Activated CD4-positive, alpha-beta T cell treated with anti-CD3 and anti-CD28 coated beads, Interleukin-2, amount 50 U/mL, for 1 hour (primary cell): ENCODE measurements at places on chromosomes 5 and 9.

DNA sequence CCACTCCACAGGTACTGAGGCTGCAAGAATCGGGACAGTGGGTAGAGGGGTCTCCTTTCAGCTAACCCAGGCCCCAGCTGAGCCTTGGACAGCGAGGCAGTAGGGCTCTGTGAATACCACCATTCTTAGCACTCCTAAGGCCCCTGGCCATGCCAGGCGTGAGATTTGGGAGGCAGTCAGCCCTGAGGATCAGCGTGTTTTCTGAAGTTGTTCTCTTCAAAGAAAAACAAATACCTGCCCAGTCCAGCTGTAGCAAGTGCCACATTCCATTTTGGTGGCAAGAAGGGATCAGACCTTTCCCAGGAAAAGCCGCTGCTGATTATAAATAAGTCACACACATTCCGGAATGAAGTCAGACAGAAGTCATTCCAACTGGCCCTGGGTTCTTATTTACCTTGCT, 47.8 kb downstream of the RALGPS1 start:
- DNase-seq, result no peak

DNA sequence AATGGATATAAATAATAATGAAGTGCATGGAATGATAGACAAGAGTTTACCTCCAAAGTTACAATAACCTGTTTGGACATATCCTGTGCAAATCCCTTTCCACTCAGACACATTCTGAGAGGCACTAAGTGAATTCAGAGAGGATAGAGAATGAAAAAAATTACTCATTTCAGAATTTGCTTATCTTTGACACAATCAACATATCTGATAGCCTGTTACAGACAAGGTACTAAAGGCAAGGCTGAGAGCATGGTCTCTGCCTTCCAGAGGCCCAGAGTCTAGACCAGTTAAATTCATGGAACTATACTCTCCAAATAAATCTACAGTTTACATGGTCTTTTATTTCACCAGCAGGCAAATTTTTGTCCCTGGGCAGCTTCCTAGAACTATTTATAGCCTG, 371.8 kb upstream of the PTGER4 start:
- DNase-seq, result no peak

- DNase-seq, result no peak
Measured at GRCh38 chr5:142388696-142389095, 63.9 kb upstream of the SPRY4 start.

- DNase-seq, result peak; percentile 46
Measured at GRCh38 chr9:126490871-126491567, 122.7 kb upstream of the LMX1B start.

DNA sequence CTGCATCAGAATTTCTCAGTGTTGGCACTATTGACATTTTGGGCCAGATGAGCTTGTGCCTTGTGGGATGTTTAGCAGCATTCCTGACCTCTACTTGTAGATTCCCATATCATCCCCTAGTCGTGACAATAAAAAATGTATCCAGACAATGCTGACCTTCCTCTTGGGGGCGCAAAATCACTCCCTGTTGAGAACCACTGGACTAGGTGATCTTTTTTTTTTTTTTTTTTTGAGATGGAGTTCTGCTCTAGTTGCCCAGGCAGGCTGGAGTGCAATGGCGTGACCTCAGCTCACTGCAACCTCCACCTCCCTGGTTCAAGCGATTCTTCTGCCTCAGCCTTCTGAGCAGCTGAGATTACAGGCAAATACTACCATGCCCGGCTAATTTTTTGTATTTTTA, 22.6 kb downstream of the STXBP1 start:
- no peak for DNase-seq

DNA sequence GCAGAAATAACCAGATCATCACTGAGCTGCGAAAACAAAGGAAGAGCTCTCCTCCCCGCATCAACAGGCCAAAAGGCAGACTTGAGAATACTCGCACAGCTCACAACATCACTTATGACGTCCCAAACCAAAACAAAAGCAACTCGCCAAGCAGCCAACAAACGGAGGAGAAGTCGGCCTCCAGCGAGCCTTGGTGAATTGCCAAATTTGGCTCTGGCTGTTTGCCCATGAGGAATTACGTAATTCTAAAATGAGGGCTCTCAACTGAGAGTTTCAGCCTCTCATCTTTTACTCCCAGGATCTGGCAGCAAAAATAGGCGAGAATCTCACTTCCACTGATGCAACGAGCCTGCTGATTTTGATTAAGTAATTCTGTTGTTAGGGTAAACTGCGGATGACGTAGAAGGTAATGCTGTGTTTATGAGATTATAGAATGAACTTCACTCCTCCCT, 51.7 kb upstream of the SEMA6A start:
- DNase-seq, result no peak

GRCh38 chr5:61026004-61026403, 81.0 kb downstream of the NDUFAF2 start:
- DNase-seq, result no peak

DNA sequence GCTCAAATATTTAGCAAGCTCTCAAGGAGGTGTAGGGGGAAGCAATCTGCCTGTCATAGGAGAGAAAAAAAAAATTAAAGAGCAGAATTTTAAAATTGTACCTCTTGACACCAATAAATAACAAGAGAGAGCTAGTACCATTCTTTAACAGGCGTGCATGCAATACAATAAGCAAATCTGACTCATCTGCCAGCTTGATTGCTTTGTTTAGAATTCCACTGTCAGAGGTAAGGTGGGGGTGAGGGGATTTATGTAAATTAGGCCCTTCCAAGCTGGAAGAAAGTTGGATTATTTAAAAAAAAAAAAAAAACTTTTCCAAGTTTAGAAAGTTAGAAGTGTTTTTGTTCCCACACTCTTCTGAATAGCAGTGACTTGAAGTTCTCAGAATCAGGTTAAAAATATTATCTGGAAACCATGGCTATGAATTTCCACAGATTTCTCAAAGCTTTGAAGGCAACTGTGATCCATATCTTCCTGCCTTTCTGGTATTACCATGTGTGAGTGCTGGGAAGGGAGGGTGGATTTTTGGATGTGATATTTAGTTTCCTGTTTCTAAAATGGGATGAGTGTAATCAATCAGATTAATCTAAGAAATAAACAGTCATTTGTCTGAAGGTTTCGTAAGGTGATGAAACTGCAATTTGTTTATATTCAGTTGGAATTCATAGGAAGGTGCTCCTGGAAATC, 477.5 kb downstream of the TLE4 start:
- no peak for DNase-seq

GRCh38 chr9:129653823-129654553, 11.5 kb upstream of the PRRX2 start:
- no peak for DNase-seq

DNA sequence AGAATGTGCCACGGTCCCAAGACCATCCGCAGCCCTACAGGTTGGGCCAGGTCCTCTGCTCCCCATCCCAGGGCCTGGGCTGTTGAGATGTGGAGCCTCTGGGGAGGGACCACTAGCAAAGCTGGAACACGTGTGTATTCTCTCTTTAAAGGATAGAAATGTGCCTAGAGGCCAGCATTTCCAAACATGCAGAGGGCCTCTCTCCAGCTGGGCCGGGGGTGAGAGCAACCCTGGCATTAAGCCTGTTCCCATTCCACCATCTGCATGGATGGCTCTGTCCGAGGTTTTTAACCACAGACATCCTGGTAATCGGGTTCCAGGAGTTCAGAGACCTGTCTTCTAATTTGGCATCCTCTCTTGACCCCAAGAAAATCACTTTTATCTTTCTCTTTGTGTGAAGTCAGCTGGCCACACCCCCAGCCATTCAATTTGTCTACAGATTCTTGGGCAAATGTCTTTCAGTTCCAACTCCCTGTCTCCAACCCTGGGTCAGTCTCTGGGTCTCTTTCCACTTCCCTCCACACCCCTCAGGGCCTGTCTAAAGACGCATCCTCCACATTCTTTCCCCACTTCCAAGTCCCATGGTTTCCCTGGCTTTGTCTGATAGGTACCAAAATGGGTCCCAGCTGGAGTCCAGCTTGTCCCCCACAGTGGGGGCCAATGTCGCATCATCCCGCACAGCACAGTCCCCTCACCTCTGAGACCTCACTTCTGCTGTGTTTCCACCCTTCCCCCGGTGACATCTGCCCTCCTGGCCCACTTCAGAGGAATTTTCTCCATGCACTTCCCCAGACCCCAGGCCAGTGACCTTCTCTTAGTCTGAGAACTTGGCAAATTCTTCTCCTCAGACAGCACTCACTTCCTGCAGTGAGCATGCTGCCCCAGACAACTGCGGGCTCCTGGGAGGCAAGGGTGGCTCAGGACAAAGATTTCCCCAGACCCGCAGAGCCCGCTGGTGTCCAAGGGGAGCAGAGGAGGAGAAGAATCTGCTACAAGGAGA, 56.8 kb downstream of the PTPDC1 start:
- DNase-seq, result no peak

GRCh38 chr5:170451747-170452365, 52.0 kb upstream of the KCNIP1 start:
- DNase-seq, result no peak

GRCh38 chr5:148394587-148395019, 10.8 kb downstream of the FBXO38 start:
- DNase-seq, result no peak

DNA sequence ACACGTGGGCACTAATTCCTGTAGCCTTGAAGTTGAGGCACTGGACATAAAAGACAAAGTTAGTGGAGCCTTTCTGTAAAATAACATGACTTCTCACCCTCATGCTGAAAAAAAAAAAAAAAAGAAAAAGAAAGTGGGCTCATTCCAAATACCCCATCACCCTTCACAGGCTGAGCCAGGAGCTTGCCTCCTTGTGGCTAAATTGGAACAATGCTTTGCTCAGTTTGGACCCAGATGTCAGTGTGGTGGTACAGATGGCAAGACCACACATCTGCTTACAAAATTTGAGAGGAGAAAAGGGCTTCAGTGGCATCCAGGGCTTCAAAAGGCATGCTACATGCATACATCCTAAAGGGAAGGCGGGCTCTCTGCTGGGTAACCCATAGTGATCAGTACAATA, 342.8 kb downstream of the EBF1 start:
- DNase-seq, result no peak

- no peak for DNase-seq
Measured at GRCh38 chr9:16571127-16571802, 299.2 kb downstream of the BNC2 start.

DNA sequence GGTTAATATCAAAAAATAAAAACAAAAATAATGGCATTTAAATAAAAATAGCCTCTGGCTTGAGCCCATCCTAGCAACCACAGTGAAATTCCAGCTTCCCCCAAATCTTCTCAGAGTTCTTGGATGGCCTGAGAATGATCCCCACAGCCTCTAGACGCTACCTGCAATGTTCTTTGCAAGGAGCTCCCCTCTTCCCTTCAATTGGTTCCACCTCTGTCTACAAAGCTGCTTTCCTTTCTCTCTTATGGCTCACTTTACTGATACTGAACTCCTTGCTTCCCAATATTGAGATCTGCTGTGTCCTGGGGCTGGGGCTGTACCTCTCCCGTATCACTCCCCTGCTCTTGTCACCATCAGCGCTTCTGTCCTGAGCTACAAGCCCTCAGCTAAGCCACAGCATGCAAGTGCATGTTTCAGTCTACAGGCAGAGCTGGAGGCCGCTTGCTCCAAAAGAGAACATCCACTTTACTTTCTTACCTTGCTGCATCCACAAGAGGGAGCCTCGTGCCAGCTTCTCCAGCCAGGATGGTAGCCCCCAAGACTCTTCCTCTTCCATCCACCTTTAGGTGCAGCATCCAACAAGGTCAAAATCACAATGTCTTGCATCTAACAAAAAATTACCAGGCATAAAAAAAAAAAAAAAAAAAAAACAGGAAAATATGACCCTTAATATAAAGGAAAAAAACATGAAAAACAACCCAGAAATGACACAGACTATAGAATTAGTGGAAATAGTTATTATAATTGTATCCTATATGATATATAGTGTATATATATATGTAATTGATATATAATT, 57.4 kb upstream of the PRSS3 start:
- no peak for DNase-seq

- no peak for DNase-seq
Measured at GRCh38 chr5:61082516-61083280, 79.6 kb downstream of the SMIM15 start.

- no peak for DNase-seq
Measured at GRCh38 chr5:131644822-131645221, 9.8 kb upstream of the RAPGEF6 start.

DNA sequence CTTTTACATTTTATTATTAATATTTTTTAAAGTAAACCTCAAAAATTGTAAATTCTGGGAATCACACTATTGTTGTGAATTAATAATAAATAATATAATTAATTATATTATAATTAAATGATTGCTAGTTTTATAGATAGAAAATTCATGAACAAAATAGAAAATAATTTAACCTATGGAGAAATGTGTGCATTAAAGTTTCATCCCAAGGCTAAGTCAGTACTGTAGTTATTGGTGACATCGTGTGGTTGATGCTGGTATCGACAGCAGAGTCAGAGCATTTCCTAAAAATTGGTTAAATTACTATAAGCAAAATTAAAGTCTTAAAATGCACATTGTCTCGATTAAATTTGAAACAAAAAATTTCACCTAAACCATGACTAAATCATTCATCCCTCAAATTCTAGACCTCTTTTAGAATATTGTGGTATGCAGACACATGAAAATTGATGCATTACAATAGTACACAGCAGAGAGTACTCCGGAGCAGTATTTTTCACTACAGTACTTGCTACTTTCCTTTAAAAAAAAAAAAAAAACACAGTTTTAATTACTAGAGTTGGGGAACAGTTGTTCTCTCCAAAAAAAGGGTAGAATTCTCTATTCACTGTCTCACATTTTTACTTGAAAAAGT, 73.9 kb downstream of the RORB start:
- DNase-seq, result no peak

GRCh38 chr9:75181750-75182149, 93.4 kb downstream of the OSTF1 start:
- no peak for DNase-seq

GRCh38 chr9:131277910-131278701, 1.8 kb upstream of the FAM78A start:
- DNase-seq, result peak; percentile 66

GRCh38 chr9:126708178-126708577, 94.5 kb downstream of the LMX1B start:
- no peak for DNase-seq
